ENCODE measurements at places on chromosomes 1 and 21.

DNA sequence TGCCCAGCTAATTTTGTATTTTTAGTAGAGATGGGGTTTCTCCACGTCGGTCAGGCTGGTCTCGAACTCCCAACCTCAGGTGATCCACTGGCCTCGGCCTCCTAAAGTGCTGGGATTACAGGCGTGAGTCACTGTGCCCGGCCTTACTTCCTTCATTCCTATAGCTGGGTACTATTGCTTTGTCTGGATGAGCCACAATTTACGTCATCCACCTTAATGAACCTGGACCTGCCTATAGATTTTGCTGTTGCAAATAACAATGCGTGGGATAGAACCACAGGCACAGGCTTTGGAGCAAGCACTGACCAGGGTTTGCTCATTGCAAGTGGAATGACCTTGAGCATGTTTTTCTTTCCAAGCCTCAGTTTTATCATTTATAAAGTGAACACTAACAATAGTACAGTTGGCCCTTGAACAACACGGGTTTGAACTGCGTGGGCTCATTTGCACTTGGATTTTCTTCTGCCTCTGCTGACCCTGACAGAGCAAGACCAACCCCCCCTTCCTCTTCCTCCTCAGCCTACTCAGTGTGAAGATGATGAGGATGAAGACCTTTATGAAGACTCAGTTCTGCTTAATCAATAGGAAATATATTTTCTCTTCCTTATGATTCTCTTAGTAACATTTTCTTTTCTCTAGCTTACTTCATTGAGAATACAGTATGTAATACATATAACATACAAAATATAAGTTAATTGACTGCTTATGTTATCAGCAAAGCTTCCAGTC is 33.3 kb upstream of the BECN2 start:
- DNase-seq, result no peak

GRCh38 chr1:43239484-43239883 is 30.3 kb upstream of the TMEM125 start:
- no peak for DNase-seq

DNA sequence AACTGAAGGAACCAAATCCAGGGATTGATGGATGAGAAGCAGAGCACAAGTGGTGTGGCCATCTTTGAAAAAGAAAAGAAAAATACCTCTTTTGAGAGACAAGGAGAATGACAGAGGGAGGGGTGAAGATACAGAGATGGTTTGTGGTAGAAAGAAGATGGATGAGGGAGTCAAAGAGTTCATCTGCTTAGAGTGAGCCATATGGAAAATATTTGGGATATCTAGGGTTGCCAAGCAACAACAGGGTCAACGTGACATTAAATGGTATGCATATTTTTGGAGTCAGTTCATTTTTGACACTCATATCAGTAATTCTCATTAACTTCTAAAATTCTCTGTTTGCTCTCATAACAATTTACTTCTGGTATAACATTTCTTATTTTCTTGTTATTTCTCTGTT is 50.7 kb downstream of the MACF1 start:
- no peak for DNase-seq

DNA sequence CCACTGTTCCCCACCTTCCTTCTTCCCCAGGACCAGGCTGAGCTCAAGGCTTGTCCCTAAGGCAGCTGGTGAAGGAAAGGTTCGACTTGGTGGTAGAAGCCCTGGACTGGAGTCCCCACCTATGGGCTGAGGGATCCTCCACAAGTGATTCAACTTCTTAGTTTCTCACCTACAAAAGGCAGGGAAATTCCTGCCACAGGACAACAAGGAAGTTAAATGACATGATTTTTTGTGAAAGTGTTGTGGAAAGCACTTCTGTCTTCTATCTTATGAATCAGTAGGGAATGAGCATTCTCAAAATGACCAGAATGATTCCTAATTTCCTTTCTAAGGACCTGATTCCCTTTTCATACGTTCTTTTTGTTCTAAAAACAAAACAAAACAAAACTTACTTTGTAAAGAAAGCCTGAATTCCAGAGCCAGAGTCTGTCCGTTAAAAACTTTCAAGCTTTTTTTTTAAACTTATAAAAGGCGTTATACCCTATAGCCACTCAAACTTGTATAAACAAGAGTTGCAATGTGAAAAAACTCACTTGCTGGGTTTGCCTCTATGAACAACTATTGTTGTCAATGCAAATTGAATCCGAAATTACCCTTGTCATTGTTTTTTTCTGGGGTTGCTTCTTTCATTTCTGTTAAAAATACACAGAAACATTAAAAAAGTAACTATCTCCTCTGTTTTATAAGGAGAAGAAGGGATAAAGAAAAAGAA is 12.2 kb downstream of the KCNJ15 start:
- DNase-seq, result no peak

- no peak for DNase-seq
Observed at GRCh38 chr1:92698932-92699331, 86.0 kb downstream of the EVI5 start.

- no peak for DNase-seq
Observed at GRCh38 chr1:61183471-61184039, 101.2 kb downstream of the NFIA start.

GRCh38 chr1:28050776-28051175 is 37.6 kb downstream of the EYA3 start:
- no peak for DNase-seq

DNA sequence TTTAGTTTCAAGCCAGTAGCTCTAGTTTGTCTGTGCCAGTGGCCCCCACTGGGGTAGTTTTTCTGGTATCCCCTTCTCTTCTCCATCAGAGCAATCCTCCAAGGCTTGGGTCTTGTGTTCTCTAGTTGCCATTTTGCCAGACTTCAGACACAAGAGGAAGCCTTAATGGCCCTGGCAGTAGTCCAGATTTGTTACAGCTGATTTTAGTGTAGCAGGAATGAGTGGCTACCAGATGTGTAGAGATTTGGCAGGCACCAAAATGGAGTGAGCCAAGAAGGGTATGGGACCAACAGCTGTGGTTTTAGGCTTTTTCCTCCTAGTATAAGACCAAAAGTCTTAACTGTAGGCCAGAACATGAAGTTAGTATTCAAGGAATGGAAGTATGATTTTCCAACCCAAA is 56.8 kb downstream of the ACP6 start:
- no peak for DNase-seq

- DNase-seq, result no peak
Observed at GRCh38 chr1:40047276-40047675, 6.7 kb downstream of the CAP1 start.

- DNase-seq, result no peak
Observed at GRCh38 chr1:174584071-174584470, 136.3 kb downstream of the GPR52 start.

DNA sequence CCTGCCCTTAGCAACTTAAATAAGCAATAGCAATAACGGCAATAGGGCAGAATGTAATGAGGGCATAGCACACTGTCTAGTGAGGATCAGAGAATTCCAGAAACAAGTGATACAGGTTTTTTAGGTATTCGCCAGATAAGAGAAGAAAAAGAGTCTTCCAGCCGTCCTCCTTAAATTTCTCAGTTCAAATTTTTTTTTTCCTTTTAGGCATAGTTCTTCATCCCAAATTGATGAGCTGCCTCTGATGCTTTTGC is 1.8 kb downstream of the PIGV start:
- no peak for DNase-seq

DNA sequence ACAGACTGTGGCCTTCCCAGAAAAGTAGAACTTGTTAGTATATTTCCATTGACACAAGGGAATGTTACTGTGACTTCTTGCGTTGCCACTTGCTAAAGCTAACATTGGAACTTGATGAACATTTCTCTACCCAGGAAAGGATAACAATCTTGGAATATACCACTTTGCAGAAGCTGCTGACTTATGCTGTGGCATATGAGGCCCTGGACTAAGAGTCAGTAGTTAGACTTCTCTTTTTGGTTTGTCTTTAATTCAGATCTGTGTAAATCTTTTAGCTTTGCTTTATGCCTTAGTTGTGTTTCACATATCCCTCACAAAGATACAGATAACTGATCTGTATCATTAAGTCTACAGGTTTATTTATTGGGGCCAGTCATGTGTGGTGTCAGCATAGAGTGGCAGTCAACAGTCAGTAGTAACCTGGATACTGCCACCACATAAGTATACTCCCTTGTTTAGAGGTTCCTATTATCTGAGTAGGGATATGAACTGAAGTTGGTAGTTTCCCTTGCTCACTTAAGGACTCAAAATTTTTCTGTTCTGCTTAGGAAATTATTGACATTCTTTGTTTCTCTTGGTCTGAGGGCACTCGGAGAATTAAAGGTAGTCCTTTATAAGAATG is 14.7 kb downstream of the RNF2 start:
- DNase-seq, result no peak

- no peak for DNase-seq
Observed at GRCh38 chr1:3195966-3196515, 127.0 kb downstream of the PRDM16 start.

- peak; percentile 43 for DNase-seq
Observed at GRCh38 chr1:25695090-25695770, 78.6 kb downstream of the MAN1C1 start.

- DNase-seq, result no peak
Observed at GRCh38 chr1:240965581-240966091, 353.7 kb upstream of the GREM2 start.

- DNase-seq, result no peak
Observed at GRCh38 chr1:110076789-110077500, 6.5 kb upstream of the ALX3 start.

DNA sequence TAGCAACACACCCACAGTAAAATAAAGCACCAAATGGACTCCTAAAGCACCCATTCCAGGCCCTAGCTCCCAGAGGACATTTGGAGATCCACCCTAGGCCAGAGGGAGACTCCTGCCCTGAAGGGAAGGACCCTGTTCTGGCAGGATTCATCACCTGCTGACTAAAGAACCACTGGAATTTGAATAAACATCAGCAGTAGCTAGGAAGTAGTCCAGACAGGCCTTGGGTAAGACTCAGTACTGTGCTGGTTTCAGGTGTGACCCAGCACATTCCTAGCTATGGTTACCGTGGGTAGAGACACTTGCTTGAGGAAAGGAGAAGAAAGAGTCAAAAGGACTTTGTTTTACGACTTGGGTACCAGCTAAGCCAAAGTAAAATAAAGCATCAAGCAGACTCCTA is 92.7 kb upstream of the LRRC7 start:
- no peak for DNase-seq

DNA sequence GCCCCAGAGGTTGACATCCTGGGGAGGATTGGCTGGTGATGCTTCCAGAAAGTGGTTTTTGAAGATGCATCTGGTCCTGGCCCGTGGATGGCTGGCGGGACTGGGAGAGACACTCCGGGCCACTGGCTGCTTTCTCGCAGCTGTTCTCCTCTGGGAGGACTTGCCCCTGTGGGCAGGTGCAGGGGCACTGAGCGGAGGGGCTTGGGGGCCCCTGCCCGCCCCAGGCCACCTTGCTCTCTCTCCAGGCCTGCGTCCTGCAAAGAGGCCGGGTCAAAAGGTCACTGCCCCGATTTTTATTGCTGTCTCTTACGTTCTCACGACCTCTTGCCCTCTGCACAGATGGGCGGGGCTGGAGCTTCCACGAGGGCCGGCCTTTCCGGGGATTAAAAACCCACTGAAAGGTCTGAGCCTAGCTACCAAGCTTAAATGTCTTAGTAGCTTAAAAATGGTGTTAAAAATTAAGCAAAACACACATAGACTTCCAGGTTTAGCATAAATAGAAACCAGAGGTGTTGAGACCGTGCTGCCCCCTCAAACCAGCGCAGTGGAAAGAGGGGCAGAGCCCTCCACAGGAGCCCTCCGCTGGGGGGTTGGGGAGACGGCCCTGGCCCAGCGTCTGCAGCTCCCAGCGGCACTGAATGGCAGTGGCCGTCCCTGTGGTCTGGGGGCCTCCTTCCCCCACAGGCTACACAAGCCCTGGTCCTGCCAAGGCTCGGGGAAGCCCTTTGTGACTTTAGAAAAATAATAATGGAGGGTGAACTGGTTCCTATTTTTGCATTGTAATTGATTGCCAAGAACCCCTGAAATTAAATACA is 43.9 kb downstream of the SKI start:
- DNase-seq, result no peak

- DNase-seq, result no peak
Observed at GRCh38 chr1:160813215-160813614, 17.2 kb downstream of the LY9 start.

- DNase-seq, result no peak
Observed at GRCh38 chr1:208584167-208584755, 340.1 kb upstream of the PLXNA2 start.

DNA sequence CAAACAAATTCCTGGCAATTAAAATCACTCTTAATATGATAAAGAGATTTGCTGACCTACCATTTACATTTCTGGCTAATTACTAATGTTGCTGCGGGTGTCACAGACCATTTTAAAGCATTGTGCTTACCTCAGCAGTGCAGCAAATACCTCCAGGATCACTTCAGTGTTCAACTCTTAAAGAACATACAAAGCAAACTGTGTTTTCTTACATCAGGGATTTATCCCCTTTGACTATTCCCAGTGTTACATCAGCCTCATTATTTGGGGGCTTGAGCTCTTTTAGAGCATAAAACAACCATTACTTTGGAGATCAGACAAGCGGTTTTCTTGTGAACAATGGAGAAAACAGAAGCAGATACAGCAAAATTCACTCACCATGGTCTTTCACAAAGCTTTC is 185.4 kb downstream of the LYPLAL1 start:
- DNase-seq, result no peak

GRCh38 chr1:241592273-241592958 is 47.8 kb downstream of the CHML start:
- no peak for DNase-seq

- DNase-seq, result no peak
Observed at GRCh38 chr1:162498496-162498810, 835 bp downstream of the UHMK1 start.

DNA sequence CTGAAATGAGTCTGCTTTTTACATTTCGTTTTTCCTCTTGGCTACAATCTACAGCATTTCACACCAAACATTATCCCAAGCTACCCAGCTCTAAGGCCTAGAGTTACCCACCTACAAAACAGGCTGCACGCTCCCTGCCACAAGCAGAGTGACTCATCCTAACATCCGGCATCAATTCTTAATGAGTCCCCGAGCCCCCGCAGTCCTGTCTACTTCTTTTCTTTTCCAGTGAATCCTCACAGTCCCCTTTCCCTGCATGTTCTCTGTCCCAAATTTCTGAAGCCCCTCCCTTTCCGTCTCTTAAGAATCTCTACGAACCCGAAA is 650 bp downstream of the PCNX2 start:
- DNase-seq, result no peak

- no peak for DNase-seq
Observed at GRCh38 chr1:194062526-194062925, 876.1 kb upstream of the B3GALT2 start.

DNA sequence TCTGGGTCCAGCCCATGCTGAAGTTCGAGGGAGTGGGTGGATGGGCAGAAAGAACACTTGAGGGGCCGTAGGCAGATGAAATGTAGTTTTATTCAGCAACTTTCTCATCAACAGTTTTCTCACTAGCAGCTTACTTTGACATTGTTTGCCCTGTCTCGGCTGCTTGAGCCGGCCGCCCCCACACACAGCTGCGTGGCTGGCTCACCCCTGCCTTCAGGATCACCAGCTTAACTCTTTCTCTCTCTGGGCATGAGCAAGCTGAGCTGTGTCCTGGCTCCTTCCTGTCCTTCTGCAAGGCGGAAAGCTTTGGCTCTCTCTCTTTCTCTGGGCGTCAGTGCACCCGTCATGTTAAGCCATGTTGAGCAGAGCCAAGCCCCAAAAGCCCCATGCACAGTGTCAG is 104.4 kb upstream of the GNG12 start:
- DNase-seq, result no peak
